ENCODE measurements at places on chromosomes 4 and X.

DNA sequence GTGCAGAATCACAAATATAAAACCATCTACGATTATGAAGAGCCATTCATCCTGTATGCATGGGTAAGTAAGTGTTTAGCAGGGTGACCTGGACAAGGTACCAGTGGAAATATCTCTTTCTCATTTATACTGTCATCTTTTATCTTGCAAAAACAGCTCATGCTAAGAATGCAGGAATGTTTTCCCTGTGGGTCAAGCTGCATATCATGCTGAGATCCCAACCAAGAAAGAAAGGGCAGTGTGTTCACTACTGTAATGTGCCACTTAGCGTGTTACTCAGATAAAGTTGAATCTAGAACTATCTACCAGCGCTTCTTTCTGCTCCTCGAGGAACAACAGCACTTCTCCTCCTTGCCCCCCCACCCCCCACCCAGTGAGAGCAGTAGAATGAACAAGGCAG, 212.7 kb upstream of the TBL1X start:
- no peak for DNase-seq

DNA sequence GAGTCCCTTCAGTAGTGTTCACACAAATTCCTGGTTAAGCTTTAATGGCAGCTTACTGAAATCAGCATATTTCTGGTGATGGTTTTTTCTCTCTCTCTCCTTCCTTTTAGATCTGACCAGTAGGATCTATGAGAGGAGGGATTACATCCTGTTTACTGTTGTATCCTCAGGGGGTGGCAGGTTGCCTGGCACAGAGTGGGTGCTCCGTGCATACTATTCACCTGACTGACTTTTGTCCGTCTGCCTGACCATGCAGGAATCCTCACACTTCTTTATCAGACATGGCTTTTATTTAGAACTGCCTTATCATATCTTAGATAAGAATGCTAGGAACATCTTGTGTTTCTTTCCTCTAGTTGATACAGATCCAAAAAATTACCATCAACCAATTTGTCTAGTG, 29.6 kb downstream of the MCUB start:
- DNase-seq = no peak

- no peak for DNase-seq
Measured at GRCh38 chr4:185710487-185710995, 101.5 kb downstream of the SORBS2 start.

GRCh38 chr4:164345756-164346155, 408.2 kb upstream of the SMIM31 start:
- no peak for DNase-seq

DNA sequence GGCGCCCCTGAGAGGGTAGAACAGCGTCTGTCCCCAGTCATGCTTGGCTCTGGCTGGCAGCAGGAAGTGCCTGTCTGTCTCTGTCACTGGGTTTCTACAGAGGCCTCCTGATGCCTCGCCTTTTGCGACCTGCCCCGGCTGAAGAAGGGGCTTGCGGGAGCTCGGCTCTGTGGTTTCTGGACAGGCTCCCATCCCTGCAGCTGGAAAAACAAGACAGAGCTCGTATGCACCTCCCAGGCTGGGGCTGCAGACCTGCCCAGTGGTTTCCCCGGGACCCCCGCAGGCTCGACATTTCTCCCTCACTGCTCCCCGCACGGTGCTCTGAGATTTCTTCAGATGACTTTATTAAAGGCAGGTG, 57.0 kb upstream of the SORCS2 start:
- no peak for DNase-seq

GRCh38 chrX:132294192-132294591, 74.9 kb upstream of the RAP2C start:
- DNase-seq = no peak

DNA sequence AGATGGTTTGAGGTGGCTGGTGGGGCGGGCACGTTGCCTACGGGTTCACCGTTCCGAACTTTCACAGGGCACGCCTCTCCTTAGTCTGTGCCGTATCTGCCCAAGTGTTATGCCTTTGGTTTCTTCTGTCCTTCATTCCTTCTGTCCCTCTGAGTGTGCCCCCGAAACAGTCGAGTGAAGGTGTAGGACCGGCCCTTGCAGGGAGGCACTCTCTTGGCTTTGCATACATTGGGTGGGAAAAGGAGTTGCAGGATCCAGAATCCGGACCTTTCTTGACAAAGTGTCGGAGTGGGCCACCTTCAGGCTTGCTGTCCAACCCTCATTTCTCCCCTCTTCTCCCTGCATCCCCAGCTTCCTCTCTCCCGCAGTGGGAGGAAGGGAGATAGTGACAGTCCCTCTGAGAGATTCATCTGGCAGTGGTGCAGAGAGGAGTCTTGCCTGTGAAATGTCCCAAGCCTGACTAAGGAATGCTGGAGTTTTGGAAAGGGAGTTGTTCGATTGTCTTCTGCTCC, 569 bp downstream of the ARFIP1 start:
- no peak for DNase-seq

- no peak for DNase-seq
Measured at GRCh38 chr4:54067166-54067565, 2.8 kb upstream of the CHIC2 start.

DNA sequence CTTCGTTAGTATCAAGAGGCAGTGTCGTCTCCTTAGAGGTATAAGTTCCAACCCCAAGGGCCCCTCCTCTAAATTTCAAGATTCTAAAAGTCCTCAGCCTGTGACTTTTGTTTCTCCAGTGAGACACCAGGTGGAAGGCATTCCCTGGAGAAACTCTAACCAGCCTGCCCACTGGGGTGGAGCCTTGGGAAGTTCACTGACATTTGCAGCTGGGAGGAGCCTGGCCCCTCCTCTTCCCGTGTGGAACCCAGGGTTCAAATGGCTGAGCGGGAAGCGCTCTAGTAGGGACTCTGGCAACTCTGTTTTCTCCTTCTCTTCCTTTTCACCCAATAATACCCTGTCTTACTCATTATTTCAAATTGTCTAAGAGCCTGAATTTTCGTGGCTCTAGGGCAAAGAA, 325.0 kb downstream of the TLL1 start:
- no peak for DNase-seq

DNA sequence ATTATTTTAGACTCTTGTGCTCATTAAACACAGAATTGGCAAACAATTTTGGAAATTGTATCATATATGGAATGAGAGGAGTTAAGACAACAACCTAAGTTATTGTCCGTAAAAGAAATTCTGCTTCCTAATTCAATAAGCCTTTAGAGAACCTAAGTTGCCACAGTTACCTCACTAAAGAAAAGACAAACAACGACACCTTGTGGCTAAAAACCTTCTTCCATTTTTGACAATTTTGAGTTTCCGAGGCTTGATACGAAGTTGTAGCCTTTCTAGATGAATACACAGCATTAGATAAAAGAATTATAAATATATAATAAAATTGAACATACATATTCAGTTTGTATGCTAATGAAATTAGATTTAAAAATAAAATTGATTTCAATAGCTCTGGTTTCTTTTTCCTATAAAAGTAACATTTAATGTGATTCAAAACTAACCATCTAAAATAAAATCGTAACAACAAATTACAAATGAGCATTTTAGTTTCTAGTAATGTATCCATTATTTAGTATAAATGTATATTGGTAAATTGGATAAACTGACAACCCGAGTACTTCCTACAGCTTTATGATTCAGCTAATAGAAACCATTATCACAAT, 275.1 kb downstream of the GPM6A start:
- DNase-seq = peak; percentile 59

GRCh38 chrX:15619053-15619755, 18.4 kb upstream of the ACE2 start:
- no peak for DNase-seq

GRCh38 chr4:174244441-174244840, 39.0 kb downstream of the FBXO8 start:
- DNase-seq = no peak

- DNase-seq = no peak
Measured at GRCh38 chrX:14875624-14876023, 2.4 kb downstream of the MOSPD2 start.

- no peak for DNase-seq
Measured at GRCh38 chr4:6362896-6363295, 93.2 kb downstream of the WFS1 start.

GRCh38 chr4:161008527-161008926, 1155.3 kb downstream of the FSTL5 start:
- DNase-seq = no peak

DNA sequence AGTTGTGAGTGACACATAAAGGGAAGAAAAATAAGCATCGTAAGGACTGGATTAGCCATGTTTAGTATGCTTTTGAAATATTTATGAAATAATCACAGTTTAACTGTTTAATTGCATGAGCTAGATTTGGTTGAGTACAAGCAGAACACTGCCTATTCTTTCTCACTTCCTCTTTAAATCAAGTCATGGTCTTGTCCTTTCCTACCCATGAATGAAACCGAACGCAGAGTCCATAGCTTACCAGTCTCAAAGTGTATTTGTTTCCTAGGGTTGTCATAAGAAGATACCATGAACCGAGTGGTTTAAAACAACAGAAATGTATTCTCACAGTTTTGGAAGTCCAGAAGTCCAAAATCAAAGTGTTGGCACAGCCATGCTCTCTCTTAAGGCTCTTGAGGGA, 684.0 kb upstream of the MAGEB2 start:
- DNase-seq = no peak

- no peak for DNase-seq
Measured at GRCh38 chrX:74195605-74196004, 108.4 kb upstream of the ZCCHC13 start.

- no peak for DNase-seq
Measured at GRCh38 chrX:19616959-19617358, 101.7 kb upstream of the MAP3K15 start.

GRCh38 chr4:105709081-105709450, 482 bp downstream of the GSTCD start:
- DNase-seq = no peak

GRCh38 chr4:153432965-153433753, 33.0 kb upstream of the TMEM131L start:
- DNase-seq = no peak

- no peak for DNase-seq
Measured at GRCh38 chr4:124884316-124884715, 171.8 kb upstream of the ANKRD50 start.

DNA sequence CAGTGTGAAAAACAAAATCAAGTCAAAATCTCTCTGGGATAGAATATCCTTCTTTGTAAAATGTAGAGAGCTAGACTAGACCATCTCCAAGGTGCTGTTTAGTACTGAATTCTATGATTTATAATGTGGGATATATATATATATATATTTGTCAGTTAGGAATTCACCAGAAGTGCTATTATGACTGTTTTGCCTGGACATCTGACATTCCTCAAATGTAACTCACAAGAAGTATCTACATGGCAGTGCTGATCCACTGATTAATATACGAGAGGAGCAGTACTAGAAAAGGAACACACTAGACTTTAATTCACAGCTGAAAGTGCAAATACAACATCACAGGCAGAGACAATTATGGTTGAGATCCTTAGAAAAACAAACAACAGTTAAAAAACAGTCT, 208.9 kb downstream of the GBA3 start:
- DNase-seq = no peak

GRCh38 chr4:109385260-109385659, 48.4 kb upstream of the SEC24B start:
- DNase-seq = no peak

GRCh38 chrX:70174754-70175153, 2.5 kb upstream of the DGAT2L6 start:
- DNase-seq = peak; percentile 15

- no peak for DNase-seq
Measured at GRCh38 chr4:78439328-78439727, 112.2 kb upstream of the ANXA3 start.

DNA sequence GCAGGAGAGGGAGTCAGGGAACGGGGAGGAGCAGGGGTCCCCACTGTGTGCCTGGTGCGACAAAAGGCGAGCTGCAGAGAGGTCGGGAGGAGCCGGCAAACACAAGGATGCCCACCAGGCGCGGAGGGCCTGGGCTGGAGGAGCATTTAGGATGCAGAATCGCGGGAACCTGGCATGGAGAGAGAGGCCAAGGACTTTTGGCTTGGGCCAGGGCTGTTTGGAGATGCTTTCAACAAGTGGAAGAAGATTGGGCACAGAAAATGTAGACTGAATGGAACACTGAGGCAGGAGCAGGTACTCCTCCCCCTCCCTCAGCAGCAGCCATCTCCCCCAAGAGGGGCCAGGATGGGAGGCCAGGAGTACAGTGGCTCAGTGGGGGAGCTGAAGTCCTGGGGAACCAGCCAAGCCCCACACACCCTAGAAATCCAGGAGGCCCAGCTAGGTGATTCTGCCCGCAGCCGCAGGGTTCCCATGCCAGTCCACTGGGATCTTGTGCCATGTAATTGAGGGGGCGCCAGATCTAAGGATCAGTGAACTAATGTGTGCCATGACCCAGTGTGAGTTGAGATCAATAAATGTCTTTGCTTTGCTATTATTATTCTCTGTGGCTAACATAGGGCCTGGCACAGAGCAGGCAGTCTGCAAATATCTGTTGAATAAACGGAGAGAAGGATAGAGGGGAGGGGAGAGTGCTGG, 1.1 kb upstream of the ABLIM2 start:
- DNase-seq = peak; percentile 57

DNA sequence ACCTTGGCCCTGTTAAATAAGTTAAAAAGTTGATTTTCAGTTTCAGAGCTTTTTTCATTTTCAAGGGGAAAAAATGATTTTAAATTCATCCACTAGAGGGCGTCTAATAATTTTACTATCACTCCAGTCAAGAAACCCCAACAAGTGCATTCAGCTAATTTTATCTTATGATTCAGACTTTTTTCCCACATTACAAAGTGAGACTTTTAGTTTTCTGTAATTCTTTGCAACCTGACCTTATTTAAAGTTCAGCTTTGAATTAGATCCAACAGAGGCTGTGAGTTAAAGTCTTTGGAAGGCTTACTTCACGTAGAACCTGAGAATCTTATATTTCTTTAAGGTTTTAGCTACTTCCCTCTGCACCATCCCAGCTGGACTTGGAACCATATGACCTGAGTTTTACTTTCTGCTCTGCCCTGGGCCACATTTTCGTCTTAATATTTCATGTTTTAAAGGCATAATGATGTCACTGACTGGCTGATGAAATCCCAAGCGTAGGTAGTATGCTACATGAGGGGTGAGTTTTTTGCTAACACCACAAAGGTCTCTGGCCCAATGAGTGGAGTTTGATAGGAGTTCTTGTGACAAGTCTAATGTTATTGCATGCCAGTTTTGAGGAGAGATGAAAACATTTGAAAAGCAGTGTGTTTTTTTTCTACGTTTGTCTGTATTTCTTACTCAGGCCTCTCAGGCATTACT, 7.2 kb downstream of the GNRHR start:
- peak; percentile 24 for DNase-seq

DNA sequence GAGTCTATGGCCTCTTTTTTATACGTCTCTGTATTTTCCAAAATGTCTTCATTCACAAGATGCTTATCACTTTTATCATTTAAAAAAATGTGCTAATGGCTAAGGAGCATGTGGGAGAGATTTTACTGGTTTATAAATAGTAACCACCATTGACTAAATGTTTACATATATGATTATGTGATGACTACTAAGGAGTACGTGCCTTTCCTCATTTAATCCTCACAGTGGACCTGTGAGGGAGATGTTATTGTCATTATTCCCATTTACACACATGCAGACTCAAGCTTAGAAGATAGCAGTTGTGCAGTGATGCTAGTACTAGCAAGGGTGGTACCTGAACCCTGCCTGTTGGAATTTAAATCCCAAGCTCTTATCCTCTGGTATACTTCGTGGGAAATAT, 2.4 kb downstream of the SRD5A3 start:
- DNase-seq = no peak

- no peak for DNase-seq
Measured at GRCh38 chrX:128883650-128884049, 639.6 kb downstream of the SMARCA1 start.

All from spinal cord (tissue), 10 donors.